Panc1 (cell line): ENCODE measurements at places on chromosomes 13 and 19.

- no peak for DNase-seq
Observed at GRCh38 chr19:52524086-52524485, 3.4 kb upstream of the ZNF808 start.

GRCh38 chr19:31678421-31678820, 329.2 kb upstream of the TSHZ3 start:
- no peak for DNase-seq

DNA sequence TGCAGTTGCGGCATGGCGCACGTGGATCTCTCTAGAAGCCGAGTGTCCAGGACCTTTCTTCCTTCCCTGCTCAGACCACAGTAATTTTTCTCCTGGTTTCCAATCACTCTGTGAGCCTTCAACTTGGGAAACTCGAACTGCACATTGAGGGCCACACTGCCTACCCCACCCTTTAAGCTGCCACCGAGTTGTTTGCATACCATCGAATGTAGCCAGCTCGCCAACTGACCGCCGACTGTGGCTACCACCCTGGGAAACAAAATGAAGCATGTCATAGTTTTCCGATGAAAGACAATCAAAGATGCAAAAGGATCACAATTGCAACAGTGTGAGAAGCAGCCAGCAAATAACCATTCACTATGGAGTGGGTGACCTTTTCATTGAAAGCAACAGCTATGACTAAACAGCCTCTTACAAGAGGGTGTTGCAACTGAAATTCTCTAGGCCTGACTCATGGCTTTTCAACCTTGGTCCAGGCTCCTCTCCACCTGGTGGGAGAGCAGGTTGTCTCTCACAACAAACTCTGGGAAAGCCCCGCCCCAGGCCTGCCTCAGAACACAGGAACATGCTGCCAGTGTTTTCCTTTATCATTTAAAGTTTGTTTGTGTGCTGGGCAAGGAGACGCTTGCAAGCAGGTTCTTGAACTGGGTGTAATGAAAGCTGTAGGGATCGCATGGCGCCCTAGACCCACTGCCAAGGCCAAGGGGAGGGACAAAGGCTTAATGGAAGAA, 141.7 kb upstream of the SERP2 start:
- no peak for DNase-seq

GRCh38 chr13:96033220-96034015, 19.8 kb downstream of the UGGT2 start:
- no peak for DNase-seq

- no peak for DNase-seq
Observed at GRCh38 chr19:10133596-10133995, 13.9 kb upstream of the EIF3G start.

DNA sequence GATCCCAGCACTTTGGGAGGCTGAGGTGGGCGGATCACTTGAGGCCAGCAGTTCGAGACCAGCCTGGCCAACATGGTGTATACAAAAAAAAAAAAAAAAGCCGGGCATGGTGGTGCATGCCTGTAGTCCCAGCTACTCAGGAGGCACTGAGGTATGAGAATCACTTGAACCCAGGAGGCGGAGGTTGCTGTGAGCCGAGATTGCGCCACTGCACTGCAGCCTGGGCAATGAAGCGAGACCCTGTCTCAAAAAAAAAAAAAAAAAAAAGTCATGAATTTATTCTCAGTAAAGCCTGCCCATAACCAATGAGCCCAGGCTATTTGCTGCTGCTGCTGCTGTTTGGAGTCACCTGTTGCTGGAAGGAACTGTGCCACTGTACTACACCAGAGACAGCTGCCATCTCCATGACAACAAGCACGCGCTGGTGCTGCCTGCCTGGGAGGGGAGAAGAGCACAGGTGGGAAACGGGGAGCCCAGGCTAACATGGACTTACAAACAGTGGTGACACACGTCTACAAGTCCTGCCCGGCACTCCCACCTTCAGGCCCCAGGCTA, 11.3 kb downstream of the ZFR2 start:
- no peak for DNase-seq

DNA sequence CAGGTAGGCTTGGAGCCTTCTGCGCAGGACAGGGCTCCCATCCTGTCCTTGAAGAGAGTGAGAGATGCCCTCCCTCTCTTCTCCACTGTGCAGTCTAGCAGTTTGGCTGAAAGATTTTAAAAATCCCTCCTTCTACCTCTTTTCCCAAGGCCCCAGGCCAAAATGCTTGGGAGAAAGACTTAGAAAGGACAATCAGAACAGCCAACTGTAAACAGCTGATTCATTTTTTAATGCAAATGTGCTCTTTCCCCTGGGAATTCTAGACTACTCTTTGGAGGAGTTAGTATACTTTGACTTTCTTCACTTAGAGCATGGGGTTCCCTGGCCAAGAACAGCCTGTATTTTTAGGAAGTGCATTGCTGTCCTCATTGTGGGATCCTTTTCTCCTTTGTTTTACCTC, 398.9 kb downstream of the GPC6 start:
- no peak for DNase-seq

GRCh38 chr13:80132741-80133601, 208.0 kb downstream of the SPRY2 start:
- DNase-seq, result no peak

- DNase-seq, result no peak
Observed at GRCh38 chr13:78786459-78786858, 127.5 kb upstream of the OBI1 start.

DNA sequence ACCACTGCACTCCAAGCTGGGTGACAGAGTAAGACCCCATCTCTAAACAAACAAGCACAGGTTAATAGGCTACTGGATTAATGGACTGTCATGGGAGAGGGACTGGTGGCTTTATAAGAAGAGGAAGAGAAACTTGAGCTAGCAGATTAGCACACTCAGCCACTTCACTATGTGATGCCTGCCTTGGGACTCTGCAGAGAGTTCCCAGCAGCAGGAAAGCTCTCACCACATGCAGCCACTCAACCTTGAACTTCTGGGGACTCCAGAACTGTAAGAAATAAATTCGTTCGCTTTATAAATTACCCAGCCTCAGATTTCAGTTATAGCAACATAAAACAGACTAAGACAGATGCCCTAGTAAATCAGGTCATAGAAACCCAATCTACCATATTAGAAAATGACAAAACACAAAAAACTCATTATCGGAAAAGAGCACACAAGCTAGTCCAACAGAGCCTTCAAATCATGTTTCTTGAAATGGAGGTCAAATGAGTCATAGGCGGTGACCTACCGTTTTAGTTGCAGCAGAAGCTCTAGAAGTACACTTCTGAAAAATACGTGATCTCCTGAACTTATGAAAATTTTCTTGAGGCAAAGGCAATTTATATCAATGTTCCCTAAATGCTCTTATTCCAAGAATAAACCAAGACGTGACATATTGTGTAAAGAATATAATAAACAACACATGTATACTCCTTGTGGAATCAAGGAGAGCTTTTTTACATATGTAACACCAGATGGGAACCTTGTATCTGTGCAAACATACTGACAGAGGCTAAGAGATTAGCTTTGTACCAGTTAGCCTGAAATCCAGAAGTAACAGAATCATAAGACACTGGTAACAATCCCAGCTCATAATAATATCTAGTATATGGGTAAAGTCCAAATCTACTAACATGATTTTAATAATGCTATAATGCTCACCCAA, 340.9 kb upstream of the SGCG start:
- DNase-seq, result no peak

- peak; percentile 12 for DNase-seq
Observed at GRCh38 chr13:101875717-101876393, 423.4 kb downstream of the ITGBL1 start.

GRCh38 chr19:13079542-13079986, 23.1 kb downstream of the LYL1 start:
- DNase-seq, result no peak

GRCh38 chr13:74036373-74036772, 97.8 kb downstream of the KLF12 start:
- DNase-seq, result no peak

- no peak for DNase-seq
Observed at GRCh38 chr19:33434886-33435705, 61.6 kb downstream of the CEBPG start.

- peak; percentile 48 for DNase-seq
Observed at GRCh38 chr19:48746738-48747575, at the start of gene IZUMO1. IZUMO1 (minus strand) TSS chr19:48746909; CDS start chr19:48745859, 1,050 bp downstream.

DNA sequence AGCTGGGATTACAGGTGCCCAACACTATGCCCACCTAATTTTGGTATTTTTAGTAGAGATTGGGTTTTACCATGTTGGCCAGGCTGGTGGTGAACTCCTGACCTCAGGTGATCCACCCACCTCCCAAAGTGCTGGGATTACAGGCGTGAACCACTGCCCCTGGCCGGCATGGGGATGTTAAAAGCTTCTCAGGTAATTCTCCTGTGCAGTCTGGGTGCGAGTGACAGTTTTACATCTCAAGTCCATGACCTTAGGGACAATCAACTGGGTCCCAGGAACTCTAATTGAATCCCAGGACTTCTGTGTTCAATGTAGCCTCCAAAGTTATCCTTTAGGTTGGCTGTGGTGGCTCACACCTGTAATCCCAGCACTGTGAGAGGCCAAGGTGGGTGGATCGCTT, 100.1 kb upstream of the TSHZ3 start:
- no peak for DNase-seq

- DNase-seq, result no peak
Observed at GRCh38 chr13:107438251-107438650, 777.1 kb downstream of the LIG4 start.

- no peak for DNase-seq
Observed at GRCh38 chr19:35607661-35608060, 4.9 kb upstream of the HAUS5 start.

- no peak for DNase-seq
Observed at GRCh38 chr19:4774136-4774535, 17.4 kb upstream of the FEM1A start.

DNA sequence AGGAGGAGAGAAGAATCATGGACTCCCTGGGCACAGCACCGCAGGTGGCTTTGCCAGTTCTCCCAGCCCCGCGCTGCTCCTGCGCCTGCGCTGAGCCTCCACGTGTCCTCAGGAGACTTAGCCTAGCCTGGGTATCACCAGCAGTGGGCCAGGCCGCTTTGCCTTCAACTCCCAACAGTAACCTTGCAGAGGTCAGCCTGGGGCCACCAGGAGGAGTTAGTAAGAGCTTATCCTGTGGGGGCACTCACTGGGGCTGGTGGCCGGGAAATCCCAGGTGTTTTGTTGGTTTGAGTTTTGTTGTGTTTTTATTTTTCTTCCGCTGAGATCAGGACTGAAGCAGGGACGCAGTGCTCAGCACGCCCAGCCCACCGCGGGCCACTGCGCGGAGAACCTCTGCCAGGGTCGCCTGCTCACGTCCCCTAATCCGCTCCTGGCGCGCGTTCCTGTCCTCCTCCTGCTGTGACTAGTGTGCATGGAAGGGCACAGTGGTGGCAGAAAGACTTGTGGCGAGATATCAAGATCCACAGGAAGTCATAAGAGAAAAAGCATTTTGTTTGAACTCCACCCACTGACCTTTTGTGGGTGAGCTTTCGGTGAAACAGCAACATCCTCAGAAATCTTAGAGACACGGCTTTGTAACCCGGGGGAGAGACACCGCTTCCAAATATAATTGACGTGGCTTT, 207.4 kb upstream of the RFC3 start:
- no peak for DNase-seq

DNA sequence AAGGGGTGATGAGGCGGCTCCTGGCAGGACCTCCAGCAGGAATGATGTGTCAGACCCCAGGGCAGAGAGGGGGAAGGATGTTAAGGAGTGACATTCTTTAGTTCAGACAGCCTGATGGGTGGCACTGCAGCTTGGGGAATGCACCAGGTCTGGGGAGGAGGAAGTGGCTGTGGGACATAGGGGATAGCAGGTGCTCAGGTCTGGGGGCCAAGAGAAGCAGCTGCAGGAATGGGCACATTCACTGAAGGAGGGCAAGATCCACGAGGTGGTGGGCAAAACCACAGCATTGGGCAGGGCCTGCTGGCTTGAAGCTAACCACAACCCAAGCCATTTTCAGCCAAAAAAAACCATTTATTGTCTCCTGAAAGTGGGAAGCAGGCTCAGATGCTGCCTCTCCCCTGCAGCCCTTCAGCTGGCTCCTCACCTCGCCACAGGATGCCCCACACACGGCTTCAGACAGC, 26.5 kb downstream of the COMP start:
- DNase-seq, result no peak

DNA sequence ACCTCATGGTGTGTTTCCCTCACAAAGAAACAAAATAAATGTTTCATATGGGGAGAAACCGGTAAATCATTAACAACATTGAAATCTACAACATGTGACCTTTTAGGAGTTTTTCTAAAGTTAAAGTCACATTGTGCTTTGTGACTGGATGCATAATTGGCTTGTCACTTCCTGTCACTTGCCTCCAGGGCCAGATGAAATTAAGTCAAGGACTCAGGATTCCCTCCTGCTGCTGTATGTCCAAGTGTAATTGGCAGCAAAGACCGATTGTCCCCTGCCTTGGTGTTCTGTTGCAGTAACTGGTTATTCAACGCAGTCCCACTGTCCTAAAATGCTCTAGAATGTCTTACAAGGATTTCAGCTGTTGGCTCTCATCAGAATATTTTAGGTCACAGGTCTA, 448.2 kb downstream of the LIG4 start:
- DNase-seq, result no peak

GRCh38 chr19:7670790-7671189, 1.9 kb downstream of the RETN start:
- DNase-seq, result no peak

GRCh38 chr13:45623516-45624090, 8.1 kb upstream of the ERICH6B start:
- DNase-seq, result no peak

- no peak for DNase-seq
Observed at GRCh38 chr13:114151565-114152284, 19.3 kb upstream of the RASA3 start.

GRCh38 chr13:100131863-100132574, 43.1 kb downstream of the PCCA start:
- DNase-seq, result peak; percentile 43

GRCh38 chr13:113183450-113184129, 24.9 kb downstream of the PCID2 start:
- DNase-seq, result no peak
